ENCODE measurements at places on chromosomes 11 and 22.

GRCh38 chr11:2759228-2760195 is 59.7 kb upstream of the KCNQ1OT1 start:
- DNase-seq: no peak

- DNase-seq: no peak
These were observed 1120.5 kb upstream of the RAG2 start for GRCh38 chr11:37718431-37718999.

DNA sequence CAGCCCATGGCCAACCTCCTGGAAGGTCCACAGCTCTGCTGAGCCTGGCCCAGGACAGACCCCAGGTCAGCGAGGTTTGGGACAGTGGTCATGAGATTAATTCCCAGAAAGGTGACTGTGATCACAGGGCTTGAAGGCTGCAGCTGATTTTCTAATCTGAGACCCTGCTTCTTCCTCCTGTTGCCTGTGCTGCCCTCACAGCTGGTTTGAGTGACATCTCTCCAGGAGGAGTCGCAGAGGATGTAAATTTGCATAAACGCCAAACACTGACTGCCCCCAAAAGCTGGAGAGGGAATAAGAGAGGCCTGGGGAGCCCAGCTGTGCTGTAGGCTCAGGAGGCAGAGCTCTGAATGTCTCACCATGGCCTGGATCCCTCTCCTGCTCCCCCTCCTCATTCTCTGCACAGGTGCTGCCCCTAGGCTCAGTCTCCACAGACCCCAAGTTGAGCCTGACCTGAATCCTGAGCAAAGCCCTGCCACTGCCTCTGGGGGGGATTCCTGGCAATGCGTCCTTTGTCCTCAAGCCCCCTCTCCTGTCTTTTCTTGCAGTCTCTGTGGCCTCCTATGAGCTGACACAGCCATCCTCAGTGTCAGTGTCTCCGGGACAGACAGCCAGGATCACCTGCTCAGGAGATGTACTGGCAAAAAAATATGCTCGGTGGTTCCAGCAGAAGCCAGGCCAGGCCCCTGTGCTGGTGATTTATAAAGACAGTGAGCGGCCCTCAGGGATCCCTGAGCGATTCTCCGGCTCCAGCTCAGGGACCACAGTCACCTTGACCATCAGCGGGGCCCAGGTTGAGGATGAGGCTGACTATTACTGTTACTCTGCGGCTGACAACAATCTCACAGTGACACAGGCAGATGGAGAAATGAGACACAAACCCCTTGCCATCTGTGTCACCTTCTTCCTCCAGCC is 23.8 kb downstream of the GGTLC2 start:
- DNase-seq: no peak

DNA sequence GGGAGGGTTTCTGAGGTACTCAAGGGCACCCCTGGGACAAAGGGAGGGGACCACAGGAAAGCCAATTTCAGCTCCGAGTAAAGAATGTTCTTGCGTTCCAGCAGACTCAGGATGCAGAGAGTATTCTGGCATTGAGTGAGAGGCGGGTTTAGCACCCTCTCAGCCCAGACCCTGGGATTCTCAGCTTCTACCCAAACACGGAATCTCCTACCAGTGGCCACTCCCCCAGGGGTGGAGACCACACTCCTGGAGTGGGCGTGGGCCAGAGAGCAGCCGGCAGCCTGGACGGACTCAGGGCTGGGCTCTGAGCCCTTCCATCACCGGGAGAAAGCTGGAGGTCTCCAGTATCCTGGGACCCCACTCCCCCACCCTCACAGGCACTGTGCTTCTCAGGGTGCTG is 26.1 kb upstream of the TTLL12 start:
- DNase-seq: no peak

- no peak for DNase-seq
These were observed 105.5 kb downstream of the PARVA start for GRCh38 chr11:12482839-12483238.

GRCh38 chr11:133508468-133508867 is 23.8 kb downstream of the OPCML start:
- no peak for DNase-seq

- DNase-seq: no peak
These were observed 263.1 kb downstream of the DDX10 start for GRCh38 chr11:108927791-108928545.

DNA sequence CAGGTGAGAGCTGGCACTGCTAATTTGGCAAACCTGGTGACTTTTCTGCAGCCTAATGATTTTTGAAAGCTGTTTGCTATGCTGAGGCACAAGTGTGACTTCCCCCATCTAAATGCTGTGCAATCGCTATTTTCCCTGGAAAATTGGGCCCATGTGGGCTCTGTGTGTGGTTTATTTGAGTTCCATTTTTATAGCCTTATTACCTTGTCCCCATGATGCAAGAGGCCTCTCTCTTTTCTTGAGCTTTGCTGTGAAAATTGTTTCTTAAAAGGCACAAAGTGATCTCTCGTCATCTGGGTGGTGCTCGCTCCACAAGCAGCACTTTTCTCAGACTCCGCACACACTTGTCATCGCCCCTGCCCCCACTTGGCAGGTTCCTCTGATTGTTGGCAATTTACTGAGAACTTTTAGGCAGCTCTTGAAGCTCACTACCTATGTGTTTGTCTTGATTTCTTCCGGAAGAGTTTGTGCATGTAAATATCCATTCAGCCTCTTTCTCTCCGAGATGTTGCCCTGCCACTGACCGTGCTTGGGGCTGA is 24.9 kb downstream of the BMAL1 start:
- DNase-seq: no peak

- no peak for DNase-seq
These were observed 32.2 kb downstream of the SBF2 start for GRCh38 chr11:10261821-10262220.

DNA sequence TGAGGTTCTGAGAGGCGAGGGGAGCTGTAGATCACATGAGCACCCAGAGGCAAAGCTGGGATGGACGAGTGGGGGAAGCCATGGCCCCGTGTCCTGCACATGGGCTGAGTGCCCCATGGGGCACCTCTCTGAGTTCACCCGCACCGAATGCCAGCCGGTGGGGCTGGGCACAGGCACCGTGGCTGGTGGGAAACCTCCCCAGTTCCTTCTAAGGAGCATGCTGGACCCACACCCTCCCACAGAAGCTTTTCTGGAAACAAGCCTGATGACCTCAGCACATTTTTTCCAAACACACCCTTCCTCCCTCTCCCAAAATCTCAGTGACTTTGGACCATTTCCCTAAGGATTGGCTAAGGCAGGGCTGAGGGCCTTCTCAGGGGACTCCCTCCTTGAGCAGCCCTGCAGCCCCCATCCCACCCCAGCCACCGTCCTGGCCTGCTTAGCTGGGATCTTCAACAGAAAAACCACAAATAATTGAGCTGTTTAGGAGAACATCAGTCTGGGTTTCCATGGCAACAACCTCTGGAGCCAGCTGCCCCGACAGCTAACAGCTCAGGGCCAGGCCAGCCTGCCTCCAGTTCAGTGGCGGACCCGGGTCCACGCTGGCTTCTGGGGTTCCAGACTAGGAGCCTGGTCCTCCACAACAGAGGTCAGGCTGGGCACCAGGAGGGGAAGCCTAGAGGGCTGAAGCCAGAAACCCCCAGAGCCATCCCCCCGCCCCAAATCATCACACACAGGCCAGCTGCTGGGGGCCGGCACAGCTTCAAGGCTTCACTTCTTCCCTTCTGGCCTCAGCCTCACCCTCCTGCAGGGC is 18.1 kb upstream of the LINC01488 start:
- DNase-seq: no peak

DNA sequence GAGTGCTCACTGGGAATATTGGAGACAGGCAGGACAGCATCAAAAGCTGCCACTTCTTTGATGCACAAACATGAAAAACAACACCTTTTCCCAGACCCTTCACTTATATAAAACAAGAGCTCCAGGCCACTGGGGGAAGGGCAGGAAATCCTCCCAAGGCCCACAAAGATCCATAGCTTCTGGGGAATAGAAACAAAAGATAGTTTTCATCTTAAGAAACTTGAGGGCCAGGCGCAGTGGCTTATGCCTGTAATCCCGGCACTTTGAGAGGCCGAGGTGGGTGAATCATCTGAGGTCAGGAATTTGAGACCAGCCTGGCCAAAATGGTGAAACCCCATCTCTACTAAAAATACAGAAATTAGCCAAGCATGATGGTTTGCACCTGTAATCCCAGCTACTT is 15.3 kb downstream of the RTL6 start:
- no peak for DNase-seq

GRCh38 chr11:67505605-67506396 is 638 bp upstream of the PITPNM1 start:
- DNase-seq: peak; percentile 74

DNA sequence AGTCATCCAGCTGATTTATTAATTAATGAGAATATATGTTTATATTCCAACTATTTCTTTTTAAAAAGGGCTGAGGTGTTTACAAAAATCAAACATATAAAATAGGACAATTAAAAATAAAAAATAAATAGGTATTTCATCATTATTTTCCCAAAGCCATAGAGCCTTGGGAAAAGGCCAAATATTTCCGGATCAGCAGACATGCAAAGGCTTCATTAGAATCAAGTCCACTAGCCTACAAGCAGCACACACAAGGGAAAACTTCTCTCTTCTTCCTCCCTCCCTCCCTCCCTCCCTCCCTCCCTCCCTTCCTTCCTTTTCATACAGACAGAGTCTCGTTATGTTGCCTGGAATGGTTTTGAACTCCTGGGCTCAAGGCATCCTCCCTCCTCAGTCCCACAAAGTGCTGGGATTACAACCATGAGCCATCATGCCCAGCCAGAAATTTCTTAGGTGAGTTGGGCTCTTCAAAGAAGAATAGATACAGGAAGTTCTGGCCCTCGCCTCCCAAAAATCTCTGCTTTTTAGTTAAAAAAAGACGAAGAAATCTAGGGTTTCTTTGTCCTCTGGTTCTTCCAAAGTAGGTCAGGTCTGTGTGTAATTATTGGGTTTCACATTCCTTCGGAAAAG is 121.2 kb downstream of the SIK3 start:
- no peak for DNase-seq

DNA sequence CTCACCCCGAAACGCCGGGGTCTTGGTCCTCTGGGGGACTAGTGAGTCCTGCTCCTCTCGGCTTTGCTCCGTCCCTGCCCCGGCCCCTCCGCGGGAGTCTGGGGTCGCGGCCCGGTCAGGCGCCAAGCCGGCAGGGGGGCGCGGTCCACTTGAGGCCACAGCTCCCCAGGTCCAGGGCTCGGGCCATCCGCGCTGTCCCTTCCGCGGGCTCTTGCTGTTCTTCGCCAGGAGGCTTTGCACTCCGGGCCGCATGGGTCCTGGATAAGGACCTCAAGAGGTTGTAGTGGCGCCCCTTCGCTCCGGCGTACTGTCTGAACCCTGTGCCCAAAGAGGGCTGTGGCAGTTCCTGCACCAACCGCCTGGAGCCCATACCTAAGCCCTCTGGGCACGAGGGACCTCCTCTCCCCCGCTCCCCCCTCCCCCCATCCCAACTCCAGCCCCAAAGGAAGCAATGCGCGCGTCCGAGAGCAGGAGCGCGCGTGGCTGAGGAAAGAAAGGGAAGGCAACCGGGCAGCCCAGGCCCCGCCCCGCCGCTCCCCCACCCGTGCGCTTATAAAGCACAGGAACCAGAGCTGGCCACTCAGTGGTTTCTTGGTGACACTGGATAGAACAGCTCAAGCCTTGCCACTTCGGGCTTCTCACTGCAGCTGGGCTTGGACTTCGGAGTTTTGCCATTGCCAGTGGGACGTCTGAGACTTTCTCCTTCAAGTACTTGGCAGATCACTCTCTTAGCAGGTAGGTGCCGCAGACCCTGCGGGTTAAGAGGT is at the start of gene ADM:
Gene ADM (plus strand): TSS at position 579 of the 767 bp plus-strand sequence. CDS start 628 bp downstream, outside the sequence.
- DNase-seq: peak; percentile 59

DNA sequence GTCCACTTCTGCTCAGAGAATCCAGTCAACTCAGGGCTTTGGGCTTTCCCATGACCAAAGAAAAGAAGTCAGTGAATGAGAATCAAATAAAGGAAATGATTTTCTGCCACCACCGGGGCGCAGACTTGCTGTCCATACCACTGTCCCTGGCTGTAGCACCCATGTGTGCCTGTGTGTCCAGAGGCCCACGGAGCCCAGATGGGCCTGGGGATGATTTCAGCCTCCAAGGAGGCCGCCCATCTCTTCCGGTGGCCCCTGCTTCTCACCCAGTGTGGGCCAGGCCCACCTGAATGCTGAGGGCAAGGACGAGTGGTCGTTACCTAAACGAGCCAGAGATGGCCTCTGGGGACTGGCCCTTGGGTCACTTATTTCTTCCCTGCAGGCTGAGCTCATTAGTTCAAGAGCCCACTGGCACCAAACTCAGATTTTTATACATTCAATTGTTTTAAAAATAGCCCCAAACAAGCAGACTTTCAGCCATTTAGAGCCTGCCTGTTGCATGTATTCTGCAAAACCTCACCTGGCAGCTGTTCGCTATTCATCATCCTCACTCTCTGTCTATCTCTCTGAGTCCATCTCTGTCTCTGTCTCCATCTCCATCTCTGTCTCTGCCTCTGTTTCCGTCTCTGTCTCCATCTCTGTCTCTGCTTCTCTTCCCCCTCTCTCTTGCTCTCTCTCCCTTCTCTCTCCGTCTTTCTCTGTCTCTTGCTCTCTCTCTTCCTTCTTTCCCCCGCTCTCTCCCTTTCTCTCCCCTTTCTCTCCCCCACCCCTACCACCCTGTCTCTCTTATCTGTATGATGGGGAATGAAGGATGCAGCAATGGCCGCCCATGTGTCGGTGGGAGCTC is 24.2 kb downstream of the KRTAP5-5 start:
- DNase-seq: no peak

DNA sequence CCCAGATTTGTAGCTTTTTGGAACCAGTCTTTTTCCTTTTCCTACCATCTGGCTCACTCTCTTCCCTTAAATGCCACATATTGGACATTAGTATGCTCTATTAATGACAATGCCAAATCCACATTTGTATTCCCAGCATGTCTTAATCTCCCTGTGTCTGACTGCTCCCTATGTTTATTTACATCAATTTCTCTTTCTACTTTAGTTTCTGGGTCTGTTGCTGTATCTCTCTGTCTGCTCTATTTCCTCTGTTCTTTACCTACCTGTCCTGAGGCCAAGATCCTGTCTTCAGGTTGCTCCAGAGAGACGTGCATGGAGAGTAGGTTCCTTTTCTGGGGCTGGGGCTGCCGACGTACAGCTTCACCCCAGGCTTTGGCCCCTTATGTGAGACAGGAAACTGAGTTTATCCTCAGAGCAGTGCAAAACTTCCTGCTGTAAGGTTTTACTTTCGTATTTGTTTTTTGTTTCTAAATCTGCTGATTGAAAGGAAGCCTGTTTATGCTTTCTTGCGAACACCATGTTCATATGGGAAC is 25.6 kb downstream of the OR2AG2 start:
- DNase-seq: no peak

DNA sequence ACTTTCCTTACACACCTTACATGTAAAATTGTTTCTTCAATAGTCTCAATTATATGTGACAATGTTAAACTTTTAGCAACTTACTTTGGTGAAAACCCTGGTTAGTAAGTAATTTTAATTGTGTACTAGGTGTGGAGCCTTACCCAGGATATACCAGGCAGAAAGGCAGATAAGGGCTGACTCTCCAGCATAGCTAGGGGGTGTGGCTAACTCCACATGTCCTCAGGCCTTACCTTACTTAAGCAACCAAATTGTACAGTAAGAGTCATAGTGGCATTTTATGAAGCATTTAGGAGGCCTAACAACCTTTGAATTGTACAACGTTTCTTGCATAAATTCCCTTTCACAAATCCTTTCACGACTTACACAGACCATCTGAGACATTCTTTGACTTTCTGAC is 118.2 kb upstream of the OR9Q1 start:
- no peak for DNase-seq
